Endothelial cell of umbilical vein (primary cell): ENCODE measurements at places on chromosomes 5 and 9. TPM values are rescaled to one million over a fixed set of nuclear protein-coding genes. Genes with fewer than 3 reads are reported as not detected.

IFNA13 gene
- not detected in 2 replicates for total RNA-seq

PCDHGB1 gene
- total RNA-seq: 0.58 and 0.62 TPM in 2 replicates

KLHL9 gene
- 23.5 and 23.6 TPM in 2 replicates for total RNA-seq

P4HA2 gene
- total RNA-seq: 37.4 and 37.6 TPM in 2 replicates

TMC1 gene
- 0.48 and 1.5 TPM in 2 replicates for total RNA-seq

AQP3 gene
- 0.39 and 0.93 TPM in 2 replicates for total RNA-seq

TSLP gene
- not detected in 2 replicates for total RNA-seq

ADAMTS13 gene
- total RNA-seq: 1.4 and 2.5 TPM in 2 replicates

HAVCR1 gene
- total RNA-seq: not detected in 2 replicates

TMEM174 gene
- not detected in 2 replicates for total RNA-seq

INSL6 gene
- total RNA-seq: not detected in 2 replicates

TMEM215 gene
- total RNA-seq: not detected in 2 replicates

C5orf63 gene
- total RNA-seq: 4.0 and 5.3 TPM in 2 replicates

GFI1B gene
- not detected in 2 replicates for total RNA-seq

ECSCR gene
- total RNA-seq: 365 and 377 TPM in 2 replicates

HAPLN1 gene
- total RNA-seq: not detected in 2 replicates

SLCO6A1 gene
- not detected in 2 replicates for total RNA-seq

GHR gene
- 0.27 and 0.39 TPM in 2 replicates for total RNA-seq

TAF1L gene
- total RNA-seq: not detected in 2 replicates

CDK5RAP2 gene
- total RNA-seq: 53.5 and 56.7 TPM in 2 replicates

TNFSF8 gene
- not detected in 2 replicates for total RNA-seq

HACD4 gene
- 1.2 and 1.4 TPM in 2 replicates for total RNA-seq
